Neural cell (in vitro differentiated cells): ENCODE measurements at places on chromosomes 3 and 15. TPM values are rescaled to one million over a fixed set of nuclear protein-coding genes. Genes with fewer than 3 reads are reported as not detected.

Gene SI
- polyA plus RNA-seq, result not detected in 2 replicates

Gene KY
- polyA plus RNA-seq, result 1.7 TPM in 2 replicates

Gene TFRC
- polyA plus RNA-seq, result 71.3 and 82.7 TPM in 2 replicates

Gene SPSB4
- polyA plus RNA-seq, result 6.1 and 7.7 TPM in 2 replicates

Gene CFAP92
- 0.69 and 1.6 TPM in 2 replicates for polyA plus RNA-seq
